ENCODE measurements at places on chromosomes 7 and 10.

DNA sequence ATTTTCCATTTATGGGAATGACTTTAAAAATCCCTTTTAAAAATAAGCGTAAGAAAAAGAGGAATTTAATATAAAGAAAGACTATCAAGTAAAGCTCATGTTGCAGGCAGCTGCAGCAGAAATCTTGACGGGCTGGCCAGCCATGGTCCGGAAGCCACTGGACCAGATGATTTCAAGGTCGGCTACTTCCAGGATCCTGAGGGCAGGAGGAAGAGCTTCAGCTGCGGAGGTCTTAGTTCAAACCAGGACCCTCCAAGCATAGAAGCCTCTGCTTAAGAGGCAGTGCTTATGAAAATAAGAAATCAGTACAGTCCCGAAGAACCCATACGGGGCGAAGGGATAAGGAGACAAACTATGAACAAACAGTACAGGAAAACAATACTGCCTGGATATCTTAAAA lies 220.2 kb upstream of the CELF2 start:
- no peak for DNase-seq

DNA sequence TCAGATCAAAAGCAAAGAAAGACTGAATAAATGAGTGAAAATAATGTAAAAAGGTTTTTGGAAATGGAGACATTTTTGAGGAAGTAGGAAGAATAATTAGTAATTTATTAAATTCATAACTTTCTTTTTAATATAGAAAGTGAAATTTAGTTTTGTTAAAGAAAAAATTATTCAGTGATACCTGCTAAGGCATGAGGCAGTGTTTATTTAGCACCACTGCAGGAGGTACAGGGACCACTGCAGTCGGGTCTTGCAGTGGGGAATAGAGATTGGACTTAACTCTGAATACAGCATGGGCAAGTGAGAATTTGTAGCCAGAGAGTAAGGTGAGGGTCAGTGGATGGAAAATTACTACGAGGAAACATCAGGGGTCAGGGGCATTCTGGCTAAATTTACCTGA lies 39.9 kb downstream of the TPST1 start:
- no peak for DNase-seq

DNA sequence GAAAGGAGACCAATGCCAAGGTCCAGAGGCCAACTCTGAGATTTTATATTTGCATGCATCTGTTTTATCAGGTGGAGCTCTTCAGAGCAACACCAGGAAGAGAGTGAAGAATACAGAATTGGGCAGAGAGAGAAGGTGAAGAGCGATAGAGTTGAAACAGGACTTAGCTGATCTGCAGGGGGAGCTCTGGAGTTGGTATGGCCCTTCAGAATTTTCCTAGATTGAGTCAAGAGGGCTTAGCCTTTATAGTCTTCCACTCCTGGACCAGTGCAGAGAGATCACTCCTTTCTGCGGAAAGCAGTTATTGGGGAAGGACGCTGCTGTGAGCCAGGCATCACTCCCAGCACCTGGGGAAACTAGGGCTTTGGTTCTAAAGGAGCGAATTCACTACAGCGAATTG lies 105.0 kb upstream of the DGKB start:
- peak; percentile 7 for DNase-seq

DNA sequence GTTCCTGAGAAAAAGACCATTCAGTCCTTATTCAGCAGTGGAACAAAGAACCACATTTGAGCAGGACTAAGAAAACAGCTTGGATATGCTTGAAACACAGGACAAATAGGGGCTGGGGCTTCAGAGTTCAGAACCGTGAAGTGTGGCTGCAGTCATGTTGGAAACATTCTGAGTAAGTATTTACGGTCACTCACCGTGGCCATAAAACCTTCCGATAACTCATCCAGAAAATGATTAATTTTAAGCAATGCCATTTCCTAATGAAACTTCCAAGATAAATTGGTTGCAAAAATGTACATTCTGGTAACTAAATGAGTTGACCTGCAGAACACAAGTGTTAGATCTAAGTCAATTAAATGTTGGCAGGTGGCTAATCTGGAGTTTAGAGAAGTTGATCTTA lies 279.2 kb downstream of the CXCL12 start:
- DNase-seq, result no peak

DNA sequence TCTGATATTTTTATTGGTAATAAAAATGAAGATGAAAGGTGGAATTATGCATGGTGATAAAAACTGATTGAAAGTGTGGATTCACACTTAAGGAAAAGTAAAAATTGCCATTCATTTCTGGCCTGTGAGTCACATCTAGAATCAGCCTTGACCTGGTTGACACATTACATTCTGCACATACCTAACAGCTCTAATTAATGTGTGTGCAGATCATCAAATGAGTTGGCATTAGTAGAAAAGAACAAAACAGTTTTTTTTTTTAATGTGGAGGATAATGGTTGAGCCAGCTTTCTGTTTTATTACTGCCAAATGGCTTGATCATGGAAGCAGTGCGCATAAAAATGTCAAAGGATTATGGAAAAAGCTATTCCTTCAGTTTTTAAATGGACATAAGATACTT lies 142.6 kb upstream of the TMEM196 start:
- DNase-seq, result no peak

GRCh38 chr10:31864834-31865518 lies 63.7 kb downstream of the ARHGAP12 start:
- no peak for DNase-seq

GRCh38 chr10:69908124-69908523 lies 106.4 kb downstream of the COL13A1 start:
- no peak for DNase-seq

DNA sequence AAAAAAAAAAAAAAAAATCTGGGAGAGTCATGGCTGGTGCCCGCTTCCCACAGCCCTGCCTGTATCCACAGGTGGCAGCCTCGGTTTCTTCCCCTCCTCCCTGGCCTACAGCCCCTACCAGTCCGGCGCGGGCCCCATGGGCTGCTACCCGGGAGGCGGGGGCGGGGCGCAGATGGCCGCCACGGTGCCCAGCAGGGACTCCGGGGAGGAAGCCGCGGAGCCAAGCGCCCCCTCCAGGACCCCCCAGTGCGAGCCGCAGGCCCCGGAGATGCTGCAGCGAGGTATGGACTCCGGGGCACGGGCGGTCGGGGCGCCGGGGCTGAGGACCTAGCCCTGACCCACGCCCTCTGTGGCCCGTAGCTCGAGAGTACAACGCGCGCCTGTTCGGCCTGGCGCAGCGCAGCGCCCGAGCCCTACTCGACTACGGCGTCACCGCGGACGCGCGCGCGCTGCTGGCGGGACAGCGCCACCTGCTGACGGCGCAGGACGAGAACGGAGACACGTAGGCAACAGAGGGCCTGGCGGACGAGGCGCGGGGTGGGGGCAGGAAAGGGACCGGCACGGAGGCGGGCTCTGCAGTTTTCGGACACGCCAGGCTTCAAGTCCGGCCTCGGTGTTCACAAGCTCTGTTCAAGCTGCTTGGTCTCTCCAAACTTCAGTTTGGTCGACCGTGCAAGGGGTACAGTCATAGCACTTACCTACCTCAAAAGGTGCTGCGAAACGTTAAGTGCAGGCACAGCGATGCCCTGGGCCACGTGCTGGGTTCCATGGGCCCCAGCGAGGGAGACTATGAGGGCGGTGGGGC lies 3.9 kb downstream of the NFKB2 start:
- peak; percentile 52 for DNase-seq

DNA sequence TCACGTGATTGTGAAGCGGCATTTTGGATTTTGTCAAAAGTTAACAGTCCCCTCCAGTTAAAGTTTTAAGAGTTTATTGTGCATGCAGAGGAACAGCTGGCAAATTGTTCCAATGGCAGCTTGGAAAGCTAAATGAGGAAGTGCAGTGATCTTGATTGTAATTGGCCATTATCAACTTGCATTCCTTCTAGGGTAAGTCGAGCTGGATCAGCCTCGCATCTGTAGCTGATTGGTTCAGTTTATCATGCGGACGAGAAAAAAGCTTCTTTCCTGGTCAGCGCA lies 566 bp downstream of the ZNF789 start:
- peak; percentile 14 for DNase-seq

- no peak for DNase-seq
Measured at GRCh38 chr10:22969704-22970103, 41.9 kb downstream of the ARMC3 start.

- DNase-seq, result no peak
Measured at GRCh38 chr7:131061818-131062217, 265.9 kb upstream of the MKLN1 start.

GRCh38 chr7:29327455-29327854 lies 132.9 kb downstream of the CHN2 start:
- no peak for DNase-seq

DNA sequence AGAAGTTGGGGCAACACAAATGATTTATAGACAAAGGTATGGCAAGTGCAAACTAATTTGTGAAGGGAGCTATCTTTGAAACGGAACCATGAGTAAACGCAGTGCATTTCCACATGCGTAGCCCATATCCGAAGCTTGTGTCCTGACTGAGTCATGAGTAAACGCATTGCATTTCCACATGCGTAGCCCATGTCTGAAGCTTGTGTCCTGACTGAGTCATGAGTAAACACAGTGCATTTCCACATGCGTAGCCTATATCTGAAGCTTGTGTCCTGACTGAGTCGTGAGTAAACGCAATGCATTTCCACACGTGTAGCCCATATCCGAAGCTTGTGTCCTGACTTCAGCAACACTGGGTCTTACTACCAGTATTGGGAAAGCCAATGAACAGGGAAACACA lies 95.0 kb downstream of the CELF2 start:
- no peak for DNase-seq

DNA sequence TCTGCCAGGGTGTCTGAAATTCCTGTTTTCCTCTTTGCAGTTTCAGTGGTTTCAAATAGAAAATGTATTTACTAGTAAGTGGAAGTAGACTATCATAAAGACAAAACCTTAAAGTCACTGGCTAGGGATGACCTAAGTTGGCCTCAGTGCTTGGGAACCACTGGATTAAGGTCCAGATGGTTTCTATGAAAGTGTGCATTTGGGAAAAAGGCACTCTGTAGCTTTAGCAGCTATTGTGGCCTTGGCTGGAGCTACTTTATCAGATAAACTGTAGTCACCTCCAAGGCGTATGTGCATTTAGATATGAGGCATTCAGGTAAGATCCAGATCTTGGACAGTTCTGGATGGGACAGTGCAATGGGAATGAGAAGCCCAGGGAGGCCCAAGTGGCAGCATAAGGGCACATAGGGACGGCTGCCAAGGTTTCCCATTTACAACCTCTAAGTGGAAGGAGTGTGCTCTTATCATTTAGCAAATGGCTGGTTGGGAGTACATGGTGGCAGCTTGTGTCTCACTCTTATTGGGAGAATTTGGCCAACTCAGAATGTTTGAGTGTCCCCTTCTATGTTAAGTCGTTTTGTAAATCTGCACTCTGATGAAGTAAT lies 185.6 kb downstream of the LRMDA start:
- DNase-seq, result no peak

- no peak for DNase-seq
Measured at GRCh38 chr7:92266415-92267241, 20.9 kb downstream of the ANKIB1 start.

GRCh38 chr10:18246967-18247366 lies 106.7 kb downstream of the CACNB2 start:
- DNase-seq, result no peak

DNA sequence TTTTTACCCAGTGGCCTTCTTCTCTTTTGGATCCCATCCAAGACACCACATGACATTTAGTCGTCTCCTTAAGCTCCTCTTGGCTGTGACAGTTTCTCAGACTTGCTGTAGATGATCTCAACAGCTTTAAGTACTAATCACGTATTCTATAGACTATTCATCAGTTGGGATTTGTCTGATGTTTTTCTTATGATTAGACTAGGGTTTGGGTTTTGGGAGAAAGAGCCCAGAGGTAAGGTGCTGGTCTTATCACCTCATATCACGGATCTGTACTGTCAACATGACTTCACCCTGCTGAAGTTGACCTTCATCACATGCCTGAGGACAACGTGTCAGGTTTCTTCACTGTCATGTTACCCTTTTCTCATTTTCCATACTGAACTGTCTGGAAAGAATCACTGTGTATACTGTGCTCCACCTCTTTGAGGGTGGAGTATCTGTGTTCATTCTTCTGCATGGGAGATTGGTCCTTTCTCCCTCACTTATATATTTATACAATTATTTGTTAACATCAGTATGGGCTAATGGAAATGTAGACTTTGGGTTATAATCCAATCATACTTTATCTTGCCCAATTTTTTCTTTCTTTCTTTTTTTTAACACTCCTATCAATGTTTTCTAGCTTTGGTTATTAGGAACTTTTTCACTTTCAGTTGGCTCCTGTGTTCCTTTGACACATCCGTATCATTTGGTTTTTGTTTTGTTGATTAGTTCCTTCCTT lies 6.4 kb upstream of the HKDC1 start:
- no peak for DNase-seq

DNA sequence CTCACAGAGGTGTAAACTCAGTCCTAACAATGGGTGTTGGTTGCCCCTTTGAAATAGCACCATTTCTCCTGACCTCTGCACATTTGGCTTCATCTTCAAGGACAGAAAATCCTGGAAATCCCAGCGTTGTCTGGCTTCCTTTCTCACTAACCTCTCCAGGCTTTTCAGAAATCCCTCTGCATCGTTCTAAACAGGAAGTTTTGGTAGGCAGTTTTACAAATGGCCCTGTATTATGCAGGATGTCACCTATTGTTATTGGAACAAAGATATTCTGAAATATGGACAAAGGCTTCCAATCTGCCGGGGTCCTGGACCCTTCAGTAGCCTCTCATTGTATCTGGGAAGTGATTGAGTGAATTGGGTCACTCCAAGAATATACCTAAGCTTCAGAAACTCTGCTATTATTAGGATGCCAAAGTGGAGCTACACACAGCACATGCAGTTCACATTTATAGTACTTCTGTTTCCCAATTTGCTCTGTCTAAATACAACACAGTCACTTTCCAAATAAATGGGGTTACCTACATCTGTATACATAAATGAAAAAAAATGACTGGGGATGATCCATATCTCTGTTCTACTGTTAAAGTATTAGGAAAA lies 134.8 kb upstream of the KLF6 start:
- DNase-seq, result no peak

GRCh38 chr10:61899069-61899531 lies 2.4 kb upstream of the ARID5B start:
- no peak for DNase-seq

- DNase-seq, result no peak
Measured at GRCh38 chr7:94512735-94513564, 3.3 kb downstream of the CASD1 start.

- DNase-seq, result no peak
Measured at GRCh38 chr10:76382381-76382851, 951.0 kb downstream of the LRMDA start.

GRCh38 chr10:14664345-14664744 lies 110.4 kb downstream of the FAM107B start:
- no peak for DNase-seq

- DNase-seq, result no peak
Measured at GRCh38 chr10:114905450-114905849, 32.5 kb upstream of the TRUB1 start.

DNA sequence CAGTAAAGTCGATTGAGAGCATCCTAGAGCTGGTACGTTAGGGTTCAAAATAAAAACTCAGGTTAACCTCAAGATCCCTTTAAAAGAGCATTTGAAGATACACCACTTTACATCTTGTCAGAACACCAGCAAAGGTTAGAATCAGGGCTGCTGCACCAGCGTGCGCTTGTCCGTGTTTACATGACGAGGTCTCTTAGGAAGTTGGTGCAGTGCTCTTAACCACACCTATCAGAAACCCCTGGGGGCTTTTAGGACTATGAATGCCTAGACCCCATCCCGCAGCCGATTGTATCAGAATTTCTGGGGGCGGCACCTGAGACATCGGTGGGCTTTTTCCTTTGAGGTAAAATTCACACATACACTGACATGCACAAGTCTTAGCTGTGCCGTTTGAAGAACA lies 97.6 kb downstream of the ZMYND11 start:
- no peak for DNase-seq

Measured in SHP77 treated with DMSO at 0.1 percent for 48 hours (cell line).